ENCODE measurements at places on chromosomes 12 and 14.

DNA sequence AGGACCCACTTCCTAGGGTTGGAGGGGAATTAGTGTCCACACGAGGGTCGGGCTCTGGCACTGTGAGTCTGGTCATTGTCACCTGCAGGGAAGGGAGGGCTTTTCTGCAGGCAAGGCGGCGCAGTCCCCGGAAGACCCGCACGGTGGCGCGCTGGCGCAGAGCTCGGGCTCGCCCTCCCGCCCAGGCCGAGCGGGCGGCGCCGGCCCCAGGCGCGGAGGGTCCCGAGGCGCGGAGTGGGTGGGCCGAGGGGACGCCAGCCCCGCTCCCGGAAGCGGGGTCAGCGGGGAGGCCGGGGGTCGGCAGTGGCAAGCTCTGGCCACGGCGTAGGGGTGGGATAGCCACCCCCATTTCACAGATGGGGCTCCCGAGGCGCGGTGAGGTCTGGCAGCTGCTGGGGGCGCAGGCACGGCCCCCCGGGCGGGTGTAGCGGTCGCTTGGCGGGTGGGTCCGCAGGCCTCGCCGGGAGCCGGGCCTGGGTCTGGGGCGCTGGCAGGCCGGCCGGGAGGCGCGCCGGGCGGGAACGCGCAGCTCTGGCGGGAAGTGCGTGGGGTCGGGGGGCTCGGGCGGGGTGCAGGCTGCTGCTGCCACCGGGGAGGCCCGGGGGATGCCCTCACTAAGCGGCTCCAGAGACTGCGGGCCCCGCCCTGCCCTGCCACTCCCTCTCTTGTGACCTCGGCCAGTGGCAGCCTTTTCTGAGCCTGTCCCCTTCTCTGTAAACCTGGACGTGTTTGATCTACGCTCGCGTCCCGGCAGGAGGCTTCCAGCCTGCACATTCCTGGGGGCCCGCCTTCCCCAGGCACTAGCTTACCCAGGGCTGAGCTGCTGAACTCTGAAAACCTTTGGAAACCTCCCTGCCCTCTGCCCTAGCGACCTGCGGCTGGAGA lies 46.1 kb downstream of the CYP46A1 start:
- DNase-seq = peak; percentile 64

DNA sequence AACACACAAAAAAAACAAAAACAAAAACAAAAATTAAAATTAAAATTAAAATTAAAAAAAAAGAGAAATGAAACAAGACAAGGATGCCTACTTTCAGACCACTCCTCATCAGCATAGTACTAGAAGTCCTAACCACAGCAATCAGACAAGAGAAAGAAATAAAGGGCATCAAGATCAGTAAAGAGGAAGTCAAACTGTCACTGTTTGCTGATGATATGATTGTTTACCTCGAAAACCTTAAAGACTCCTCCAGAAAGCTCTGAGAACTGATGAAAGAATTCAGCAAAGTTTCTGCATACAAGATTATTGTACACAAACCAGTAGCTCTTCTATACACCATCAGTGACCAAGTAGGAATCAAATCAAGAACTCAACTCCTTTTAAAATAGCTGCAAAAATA lies 29.2 kb downstream of the ALG10 start:
- DNase-seq = no peak

GRCh38 chr12:87270919-87271318 lies 758.3 kb downstream of the C12orf50 start:
- no peak for DNase-seq

DNA sequence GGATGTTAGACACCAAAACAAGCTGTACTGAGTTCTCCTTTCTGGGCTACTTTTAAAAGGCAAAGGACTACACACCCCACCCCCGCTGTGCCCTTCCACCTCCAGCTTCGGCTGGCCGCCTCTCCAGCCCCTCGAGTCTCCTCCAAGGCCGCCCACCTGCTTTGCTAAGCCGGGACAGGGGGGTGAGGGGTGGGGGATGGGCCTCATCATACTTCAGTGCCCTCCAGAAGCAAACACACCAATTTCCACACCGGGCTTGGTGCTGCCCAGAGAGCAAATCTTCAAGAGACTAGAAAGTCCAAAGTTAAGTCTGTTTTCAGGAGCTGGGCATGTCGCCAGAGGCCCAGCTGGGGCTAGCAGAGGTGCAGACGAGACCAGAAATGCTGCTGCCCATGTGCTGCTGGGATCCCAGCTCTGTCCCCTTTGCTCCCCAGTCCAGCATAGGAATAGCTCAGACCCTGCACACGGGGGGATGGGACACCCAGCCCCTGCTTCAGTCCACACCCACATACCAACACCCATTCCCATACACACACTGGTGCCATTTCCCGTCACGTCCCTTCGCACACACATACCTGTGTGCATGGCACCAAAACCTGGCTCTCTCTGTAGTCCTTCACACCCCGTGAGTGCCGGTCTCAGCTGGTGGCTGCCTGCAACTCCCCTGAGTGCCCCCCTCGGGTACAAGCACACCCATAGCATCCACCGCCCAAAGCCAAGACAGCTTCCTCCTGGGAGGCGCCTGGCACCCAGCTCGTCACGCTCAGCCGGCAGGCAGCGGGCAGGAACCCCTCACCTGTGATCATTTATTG lies 1.0 kb downstream of the SLC6A12 start:
- no peak for DNase-seq

- DNase-seq = peak; percentile 10
Observed at GRCh38 chr14:39060818-39061437, 42.1 kb downstream of the SEC23A start.

GRCh38 chr14:61281948-61282275 lies 774 bp upstream of the TMEM30B start:
- DNase-seq = no peak

- no peak for DNase-seq
Observed at GRCh38 chr14:24337144-24337823, 2.4 kb upstream of the ADCY4 start.

- DNase-seq = no peak
Observed at GRCh38 chr12:6852651-6853354, 853 bp downstream of the USP5 start.

DNA sequence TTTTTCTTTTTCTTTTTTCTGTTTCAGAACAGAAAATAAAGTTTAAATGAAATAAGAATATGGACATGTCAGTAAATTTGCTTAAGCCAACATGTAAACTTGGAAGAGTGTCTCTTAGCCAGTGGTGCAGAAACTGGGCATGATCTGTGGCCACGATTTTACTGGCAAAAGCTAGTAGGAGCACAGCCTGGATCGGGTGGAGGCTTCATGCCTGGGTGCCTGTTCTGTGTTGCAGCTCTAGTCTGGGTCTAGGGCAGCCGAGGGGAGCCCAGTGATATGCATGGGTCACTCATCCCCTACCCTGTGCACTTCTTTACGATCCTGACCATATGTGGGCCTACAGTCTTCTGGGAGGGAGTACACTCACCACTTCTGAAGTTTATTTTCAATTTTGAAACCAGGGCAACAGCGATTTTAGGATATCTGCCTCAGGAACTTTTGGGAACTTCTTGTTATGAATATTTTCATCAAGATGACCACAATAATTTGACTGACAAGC lies 45.6 kb upstream of the SMCO2 start:
- DNase-seq = no peak

GRCh38 chr12:68971404-68971803 lies 38.4 kb upstream of the CPM start:
- peak; percentile 65 for DNase-seq

DNA sequence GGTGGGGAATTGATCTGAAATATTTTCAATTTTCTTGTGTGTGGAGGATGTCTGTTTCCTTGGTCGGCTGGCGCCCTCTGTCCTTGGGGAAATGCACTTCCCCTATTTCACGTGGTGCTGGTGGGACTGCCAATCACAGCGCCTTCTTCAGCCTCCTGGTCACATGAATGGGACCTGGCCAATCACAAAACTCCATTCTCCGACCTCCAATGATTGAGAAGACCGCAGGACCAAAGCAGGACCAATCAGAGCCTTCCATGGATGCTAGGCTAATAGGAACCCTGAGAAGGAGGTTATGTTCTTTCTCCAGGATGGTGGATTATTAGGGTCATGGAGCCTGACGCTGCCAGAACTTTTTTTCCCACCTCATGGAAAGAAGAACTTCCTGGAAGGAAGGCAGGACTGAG lies 188.7 kb downstream of the TTC8 start:
- DNase-seq = no peak

GRCh38 chr12:4330203-4330602 lies 9.2 kb downstream of the TIGAR start:
- DNase-seq = no peak

DNA sequence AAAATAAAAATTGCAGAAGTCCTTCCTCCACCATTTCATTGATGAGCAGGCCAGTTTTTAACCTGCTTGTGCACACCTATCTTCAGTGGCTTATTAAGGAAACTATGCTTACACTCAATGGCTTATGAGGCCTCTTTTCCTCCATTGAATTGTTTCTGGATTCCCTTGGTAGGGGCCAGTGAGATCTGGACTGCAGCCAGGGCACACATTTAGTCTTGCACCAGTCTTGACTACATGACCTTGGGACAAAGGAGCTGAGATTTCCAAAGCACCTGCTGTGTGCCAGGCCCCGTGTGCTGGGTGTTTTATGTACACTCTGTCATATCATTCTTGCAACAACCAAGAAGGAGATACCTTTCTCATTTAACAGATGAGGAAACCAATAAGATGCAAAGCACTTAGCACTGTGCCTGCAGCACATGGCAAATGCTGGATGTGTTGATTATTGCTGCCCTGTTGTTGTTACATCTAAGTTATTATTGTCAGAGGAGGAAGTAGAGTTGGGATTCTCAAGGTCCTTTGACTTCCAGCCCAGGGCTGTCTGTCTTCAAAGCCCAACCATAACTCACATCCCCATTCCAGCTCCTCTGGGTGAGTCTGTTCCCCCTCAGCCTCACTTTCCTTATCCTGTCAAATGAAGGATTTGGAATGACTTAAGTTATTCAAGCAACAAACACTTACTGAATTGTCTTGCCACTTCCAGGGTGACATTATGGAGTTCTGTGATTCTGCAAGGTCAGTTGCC lies 31.6 kb upstream of the RIN3 start:
- no peak for DNase-seq

GRCh38 chr12:50224026-50224692 lies 57.0 kb upstream of the CERS5 start:
- no peak for DNase-seq

GRCh38 chr12:132395192-132395907 lies 66.0 kb upstream of the GALNT9 start:
- no peak for DNase-seq

- DNase-seq = no peak
Observed at GRCh38 chr12:83245156-83245555, 558.5 kb downstream of the TMTC2 start.

- peak; percentile 47 for DNase-seq
Observed at GRCh38 chr12:27221625-27222387, 22.3 kb upstream of the STK38L start.

DNA sequence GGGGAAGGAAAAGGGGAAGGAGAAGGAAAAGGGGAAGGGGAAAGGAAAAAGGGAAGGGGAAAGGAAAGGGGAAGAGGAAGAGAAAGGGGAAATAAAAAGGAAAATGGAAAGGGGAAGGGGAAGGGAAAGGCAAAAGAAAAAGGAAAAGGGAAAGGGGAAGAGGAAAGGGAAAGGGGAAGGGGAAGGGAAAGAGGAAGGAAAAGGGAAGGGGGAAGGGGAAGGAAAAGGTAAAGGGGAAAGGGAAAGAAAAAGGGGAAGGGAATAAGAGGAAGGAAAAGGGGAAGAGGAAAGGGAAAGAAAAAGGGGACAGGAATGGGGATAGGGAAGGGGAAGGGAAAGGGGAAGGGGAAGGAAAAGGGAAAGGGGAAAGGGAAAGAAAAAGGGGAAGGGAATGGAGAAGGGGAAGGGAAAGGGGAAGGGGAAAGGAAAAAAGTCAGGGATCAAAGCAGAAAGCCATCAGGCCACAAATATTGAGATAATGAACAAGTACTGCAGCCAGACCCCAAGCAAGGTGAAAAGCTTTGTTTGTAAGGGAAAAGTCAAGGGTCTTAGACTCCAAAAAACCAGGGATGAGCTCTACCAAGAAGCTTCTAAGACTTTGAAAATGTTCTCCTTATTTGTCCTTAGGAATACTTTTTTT lies 20.0 kb downstream of the DICER1 start:
- DNase-seq = peak; percentile 51

DNA sequence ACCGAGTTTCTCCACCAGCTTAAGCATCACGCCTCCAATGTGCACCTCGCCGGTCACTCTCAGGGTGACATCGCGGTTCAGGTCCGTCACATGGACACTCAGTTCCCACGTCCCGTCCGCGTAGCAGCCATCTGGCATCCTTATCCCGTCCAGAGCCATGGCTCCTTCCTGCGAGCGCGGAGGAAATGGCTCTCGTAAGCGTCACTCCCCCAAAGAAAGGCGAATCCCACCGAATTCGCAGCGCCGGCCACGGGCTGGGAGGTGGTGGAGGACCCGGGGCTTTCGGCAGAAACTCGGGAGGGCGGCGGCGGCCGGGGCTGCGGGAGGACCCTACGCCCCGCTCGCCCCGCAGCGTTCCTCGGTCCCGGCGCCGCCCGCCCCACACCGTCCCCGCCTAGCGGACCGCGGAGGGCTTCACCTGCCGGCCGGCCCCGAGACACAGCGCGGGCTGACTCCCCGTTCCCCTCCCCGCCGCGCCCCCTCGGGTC lies 396 bp downstream of the FERMT2 start:
- DNase-seq = peak; percentile 28

DNA sequence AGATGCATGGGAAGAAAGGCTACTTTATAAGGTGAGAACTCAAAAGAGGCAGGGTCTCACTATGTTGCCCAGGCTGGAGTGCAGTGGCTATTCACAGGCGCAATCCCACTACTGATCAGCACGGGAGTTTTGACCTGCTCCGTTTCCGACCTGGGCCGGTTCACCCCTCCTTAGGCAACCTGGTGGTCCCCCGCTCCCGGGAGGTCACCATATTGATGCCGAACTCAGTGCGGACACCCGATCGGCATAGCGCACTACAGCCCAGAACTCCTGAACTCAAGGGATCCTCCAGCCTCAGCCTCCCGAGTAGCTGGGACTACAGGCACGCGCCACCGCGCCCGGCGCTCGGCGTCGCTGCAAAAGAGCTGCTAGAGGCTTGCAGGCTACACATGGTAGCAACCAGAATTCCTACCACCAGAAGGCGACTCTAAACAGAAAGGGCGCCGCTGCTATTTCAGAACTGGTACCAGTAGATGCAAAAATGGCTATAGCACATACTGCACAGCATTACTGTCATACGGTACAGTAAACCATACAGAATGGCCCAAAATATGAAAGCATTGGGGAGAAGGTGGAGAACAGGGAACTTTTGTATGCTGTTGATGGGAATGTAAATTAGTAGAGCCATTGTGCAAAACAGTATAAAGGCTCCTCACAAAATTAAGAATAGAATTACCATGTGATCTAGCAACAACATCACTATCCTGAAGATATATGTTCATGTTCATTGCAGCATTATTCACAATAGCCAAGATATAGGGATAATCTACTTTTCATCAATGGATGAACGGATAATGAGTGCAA lies 1.2 kb upstream of the NEMF start:
- DNase-seq = peak; percentile 84

- DNase-seq = no peak
Observed at GRCh38 chr12:99985129-99985570, 414 bp upstream of the ANKS1B start.

GRCh38 chr14:64806202-64806861 lies 73.4 kb downstream of the SPTB start:
- no peak for DNase-seq

GRCh38 chr14:104184911-104185499 lies 46.6 kb downstream of the KIF26A start:
- DNase-seq = no peak
